ENCODE measurements at places on chromosomes 6 and 20.

GRCh38 chr6:35415065-35415891 lies 36.9 kb upstream of the FANCE start:
- DNase-seq = peak; percentile 30

GRCh38 chr6:55913228-55914195 lies 38.1 kb upstream of the BMP5 start:
- no peak for DNase-seq

DNA sequence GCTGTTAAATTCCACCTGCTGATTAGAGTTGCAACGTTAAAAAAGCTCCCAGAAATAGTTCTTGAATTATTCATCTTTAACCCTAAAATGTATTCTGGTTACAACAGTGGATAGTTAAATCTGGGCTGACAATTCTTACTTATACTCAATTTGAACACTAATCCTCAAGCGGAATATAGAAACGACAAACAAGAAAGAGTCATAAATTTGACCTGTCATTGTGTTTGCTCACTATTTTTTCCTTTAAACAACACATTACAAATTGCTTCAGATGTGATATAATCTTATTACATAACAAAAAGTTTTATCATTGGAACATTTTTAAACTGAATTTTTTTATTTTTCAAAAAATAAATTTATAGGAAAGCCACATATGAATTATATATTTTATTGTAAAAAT lies 104.5 kb upstream of the RNF217 start:
- no peak for DNase-seq

DNA sequence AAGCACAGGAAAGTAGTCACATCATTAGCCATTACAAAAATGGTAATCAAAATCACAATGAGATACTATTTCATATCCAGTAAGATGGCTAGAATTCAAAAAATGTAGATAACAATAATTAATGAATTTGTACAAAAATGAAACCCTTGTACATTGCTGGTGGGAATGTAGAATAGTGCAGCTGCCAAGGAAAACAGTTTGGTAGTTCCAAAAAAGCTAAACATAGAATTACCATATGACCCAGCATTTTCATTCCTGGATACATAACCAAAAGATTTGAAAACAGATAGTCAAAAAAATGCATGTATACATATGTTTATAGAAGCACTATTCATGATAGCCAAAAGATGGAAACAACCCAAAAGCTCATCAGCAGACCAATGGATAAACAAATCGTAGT lies 251.1 kb upstream of the RAB32 start:
- no peak for DNase-seq

- no peak for DNase-seq
Observed at GRCh38 chr6:111996144-111996865, 57.6 kb upstream of the CCN6 start.

GRCh38 chr6:34318499-34319470 lies 70.0 kb upstream of the SMIM29 start:
- DNase-seq = no peak

DNA sequence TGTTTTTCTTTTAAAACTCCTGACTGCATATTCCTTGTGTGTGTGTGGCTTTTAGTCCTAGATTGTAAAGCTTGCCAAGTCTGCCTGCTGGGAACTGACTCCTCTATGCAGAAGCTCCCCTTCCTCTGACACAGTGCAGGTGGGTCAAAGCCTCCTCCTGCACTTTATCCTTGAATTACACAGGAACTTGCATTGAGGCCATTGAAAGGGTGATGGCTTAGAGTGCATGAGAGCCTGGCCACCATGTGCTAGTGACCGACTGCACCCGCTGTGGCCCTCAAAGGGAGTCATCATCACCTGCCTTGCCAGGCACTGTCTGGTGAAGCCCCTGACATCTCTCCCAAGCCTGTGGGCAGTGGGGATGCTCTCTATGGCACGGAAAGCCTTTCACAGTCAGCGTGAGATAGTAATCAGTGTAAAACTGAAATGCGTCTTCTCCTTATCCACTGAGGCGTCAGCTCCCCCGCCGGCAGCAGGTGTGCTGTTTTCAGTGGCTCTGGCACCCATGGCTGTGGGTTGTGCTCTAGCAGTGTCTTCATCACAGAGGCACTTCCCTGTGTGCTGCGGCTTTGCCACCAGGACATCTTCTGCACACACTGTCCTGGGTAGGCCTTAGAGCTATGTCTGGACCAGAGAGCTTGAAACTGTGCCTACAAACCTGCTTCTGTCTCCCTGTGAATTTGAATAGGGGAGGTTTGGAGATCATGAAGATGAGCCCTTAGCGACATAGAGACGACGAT lies 87.9 kb downstream of the THBS2 start:
- no peak for DNase-seq

Measured in NCI-H460 (cell line).